ENCODE measurements at places on chromosomes 12 and 14.
A peak's percentile ranks its signal among the peaks of the same experiment; 100 is the strongest.

- DNase-seq = peak; percentile 61
Measured at GRCh38 chr14:76953311-76953945, 75.1 kb downstream of the IRF2BPL start.

- no peak for DNase-seq
Measured at GRCh38 chr12:101619858-101620761, 25.3 kb downstream of the MYBPC1 start.

DNA sequence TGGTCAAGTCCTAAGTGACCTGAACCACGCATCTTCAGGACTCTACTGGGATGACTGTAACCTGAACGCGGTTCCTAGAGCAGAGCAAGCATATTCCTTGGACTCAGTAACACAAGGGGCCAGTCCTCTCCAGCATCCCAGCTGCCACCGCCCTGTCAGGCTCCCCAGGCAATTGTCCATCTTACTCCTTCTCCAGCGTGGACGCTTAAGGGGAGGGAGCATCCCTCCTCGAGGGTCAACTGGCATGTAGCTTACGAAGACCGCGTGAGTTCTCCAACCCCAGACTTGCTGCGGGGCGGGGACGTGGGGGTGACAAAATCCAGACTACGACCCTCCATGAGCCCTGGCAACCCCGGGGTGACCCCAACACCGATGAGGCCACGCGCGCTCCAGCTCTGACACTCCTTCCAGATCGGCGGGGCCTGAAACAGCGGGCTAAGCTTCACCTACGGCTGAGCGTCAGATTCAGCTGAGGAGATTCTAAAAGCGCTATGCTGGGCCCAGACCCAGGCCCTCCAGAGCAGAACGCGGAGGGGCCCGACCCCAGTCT lies 846 bp upstream of the MTHFD1 start:
- no peak for DNase-seq

- DNase-seq = no peak
Measured at GRCh38 chr12:113204804-113205203, 16.5 kb upstream of the TPCN1 start.

- no peak for DNase-seq
Measured at GRCh38 chr12:54272214-54272613, 7.7 kb downstream of the CBX5 start.

DNA sequence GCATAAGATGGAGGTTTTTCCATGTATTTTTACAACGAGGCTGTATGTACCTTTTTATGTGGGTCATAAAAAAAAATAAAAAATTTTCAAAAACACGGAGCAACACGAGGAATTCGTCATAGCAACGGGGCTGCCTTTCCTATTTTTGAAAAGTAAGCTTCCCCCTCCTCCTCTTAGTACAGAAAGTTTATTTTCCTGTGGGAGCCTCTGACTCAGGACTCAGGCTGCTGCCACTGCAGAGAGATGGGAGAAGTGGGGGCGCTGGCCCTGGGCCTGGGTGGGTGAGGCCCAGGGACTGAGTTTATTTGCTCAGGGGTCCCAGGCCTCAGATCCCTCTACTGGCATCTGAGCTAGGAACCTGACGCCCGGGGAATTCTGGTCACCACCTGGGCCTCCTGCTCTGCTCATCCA lies 10.2 kb upstream of the CMKLR1 start:
- no peak for DNase-seq

GRCh38 chr14:102909911-102910310 lies 12.6 kb upstream of the AMN start:
- DNase-seq = no peak

DNA sequence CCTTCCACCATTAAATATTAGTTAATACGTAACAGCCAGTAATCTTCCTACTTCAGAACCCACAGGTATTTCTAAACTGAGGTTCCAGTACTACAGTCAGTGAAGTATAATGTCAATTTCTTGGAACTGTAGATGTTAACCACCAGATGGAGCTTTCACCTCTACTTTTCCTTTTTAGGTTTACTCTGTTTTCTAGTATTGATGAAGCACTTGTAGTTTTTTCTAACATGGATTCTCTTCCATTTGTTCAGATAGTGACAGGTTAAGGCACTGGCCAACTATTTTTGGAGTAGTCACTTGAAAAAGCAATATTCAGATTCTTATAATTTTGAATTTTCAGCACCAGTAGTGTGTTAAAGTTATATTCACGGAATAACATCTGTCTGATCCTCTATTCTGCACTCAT lies 4.6 kb upstream of the SEC23A start:
- DNase-seq = peak; percentile 40

- DNase-seq = no peak
Measured at GRCh38 chr12:58384196-58384595, 442.8 kb downstream of the ATP23 start.

- DNase-seq = no peak
Measured at GRCh38 chr14:86935241-86935885, 1057.6 kb downstream of the GALC start.

DNA sequence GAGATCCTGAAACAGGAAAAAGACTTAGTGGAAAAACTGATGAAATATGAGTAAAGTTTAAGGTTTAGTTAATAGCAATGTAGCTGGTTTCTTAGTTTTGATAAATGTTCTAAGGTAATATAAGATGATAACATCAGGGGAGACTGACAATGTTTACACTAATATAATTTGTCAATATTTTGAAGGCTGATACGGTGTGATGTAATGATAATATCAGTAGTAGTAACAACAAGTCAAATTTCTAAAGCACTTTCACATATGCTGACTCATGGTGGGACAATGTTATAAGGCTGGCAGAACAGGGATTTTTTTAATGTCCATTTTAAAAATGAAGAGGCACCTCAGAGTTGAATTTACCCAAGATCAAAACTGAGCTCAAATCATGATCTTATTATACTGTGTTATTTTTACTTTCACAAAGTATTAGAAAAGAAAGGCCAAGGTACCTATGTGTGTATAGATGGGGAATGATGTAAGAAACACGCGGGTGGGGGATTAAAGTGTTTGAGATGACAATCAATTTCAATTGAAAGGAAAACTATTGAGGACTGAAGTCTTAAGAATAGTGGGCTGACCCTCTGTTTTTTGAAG lies 2.4 kb upstream of the FLRT2 start:
- no peak for DNase-seq

DNA sequence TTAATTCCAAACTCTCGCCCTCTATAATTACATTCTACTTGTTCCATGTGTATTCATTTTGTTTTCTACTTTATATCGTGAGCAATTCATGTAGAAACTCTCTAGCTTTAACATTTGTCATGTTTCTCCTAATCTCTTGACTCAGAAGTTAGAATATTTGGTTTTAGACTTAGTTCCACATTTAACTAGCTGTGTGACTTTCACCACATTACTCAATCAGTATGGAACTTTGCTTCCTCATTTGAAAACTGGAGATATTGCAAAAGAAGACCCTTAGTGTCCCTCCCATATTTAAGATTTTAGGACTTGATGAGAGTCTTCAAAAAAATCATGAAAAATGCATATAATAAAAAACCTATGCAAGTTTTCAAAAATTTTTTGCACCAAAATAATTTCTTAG lies 447.5 kb downstream of the GXYLT1 start:
- no peak for DNase-seq

DNA sequence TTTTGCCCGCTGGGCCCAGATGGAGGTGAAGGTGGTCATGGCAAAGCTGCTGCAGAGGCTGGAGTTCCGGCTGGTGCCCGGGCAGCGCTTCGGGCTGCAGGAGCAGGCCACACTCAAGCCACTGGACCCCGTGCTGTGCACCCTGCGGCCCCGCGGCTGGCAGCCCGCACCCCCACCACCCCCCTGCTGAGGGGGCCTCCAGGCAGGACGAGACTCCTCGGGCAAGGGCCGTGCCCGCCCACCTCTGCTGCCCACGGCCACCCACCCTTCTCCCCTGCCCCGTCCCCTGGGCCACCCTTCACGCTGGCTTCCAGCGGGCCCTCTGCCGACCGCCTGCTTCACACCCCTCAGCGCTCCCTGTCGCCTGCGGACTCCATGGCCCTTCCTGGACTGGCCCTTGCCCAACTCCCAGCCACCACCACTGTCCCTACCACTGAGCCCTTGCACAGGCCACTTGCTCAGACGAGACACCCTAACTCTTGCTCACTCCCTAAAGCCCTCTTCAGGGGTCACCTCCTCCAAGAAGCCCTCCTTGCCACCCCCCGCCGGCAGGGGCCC lies 42.5 kb downstream of the CYP46A1 start:
- DNase-seq = no peak

DNA sequence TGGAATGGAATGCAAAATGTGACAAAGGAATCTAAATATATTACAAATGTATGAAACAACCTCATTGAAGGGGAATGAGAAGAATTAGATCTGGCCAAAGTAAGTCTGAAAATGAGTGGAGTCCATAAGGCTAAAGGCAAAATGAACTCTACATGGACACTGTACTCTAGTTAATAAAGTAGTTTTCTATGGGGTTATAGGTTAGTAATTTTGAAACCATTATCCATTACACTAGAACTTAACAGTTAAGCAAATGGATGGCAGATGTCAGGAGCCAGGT lies 222.1 kb downstream of the NUAK1 start:
- no peak for DNase-seq

DNA sequence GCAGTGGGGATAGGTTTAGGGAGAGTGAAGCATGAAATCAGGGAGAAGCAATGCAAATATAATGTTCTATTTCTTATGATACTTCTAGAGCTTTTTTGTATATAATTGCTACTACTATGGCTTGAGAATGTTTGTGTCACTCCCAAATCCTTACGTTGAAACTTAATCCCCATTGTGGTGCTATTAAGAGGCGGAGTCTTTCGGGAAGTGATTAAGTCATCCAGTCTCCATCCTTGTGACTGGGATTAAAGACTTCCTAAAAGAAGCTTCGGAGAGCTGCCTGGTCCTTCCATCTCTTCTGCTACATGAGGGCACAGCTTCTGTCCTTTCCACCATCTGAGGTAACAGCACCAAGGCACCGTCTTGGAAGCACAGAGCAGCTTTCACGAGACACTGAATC lies 81.2 kb downstream of the COX16 start:
- DNase-seq = no peak
